ENCODE measurements at places on chromosomes 7 and 10. TPM values are rescaled to one million over a fixed set of nuclear protein-coding genes. Genes with fewer than 3 reads are reported as not detected.

The SHTN1 gene
- total RNA-seq: 19.4 TPM

The SLC26A5 gene
- 0.71 TPM for total RNA-seq

The SSC4D gene
- total RNA-seq: 1.5 TPM

The ITPRID1 gene
- 0.11 TPM for total RNA-seq

The PTPN20 gene
- total RNA-seq: 10.0 TPM

Data from camera-type eye (tissue), 1 donor.